Pericardium fibroblast (primary cell): ENCODE measurements at places on chromosomes 6 and 20. TPM values are rescaled to one million over a fixed set of nuclear protein-coding genes. Genes with fewer than 3 reads are reported as not detected.

Gene RNF182
- 0.70 and 5.3 TPM in 2 replicates for total RNA-seq

Gene RBM38
- total RNA-seq = 7.8 and 8.1 TPM in 2 replicates

Gene TENT5A
- total RNA-seq = 6.5 and 9.9 TPM in 2 replicates

Gene FAM217A
- not detected in 2 replicates for total RNA-seq

Gene MED20
- 15.5 and 19.4 TPM in 2 replicates for total RNA-seq

Gene OLIG3
- not detected in 2 replicates for total RNA-seq

Gene HLA-DQA2
- total RNA-seq = not detected in 2 replicates
